MCF 10A (cell line): ENCODE measurements at places on chromosomes 7 and 10. TPM values are rescaled to one million over a fixed set of nuclear protein-coding genes. Genes with fewer than 3 reads are reported as not detected.

Gene IGF2BP3
- 27.0 and 29.8 TPM in 2 replicates for total RNA-seq

Gene AGAP3
- 95.6 and 138 TPM in 2 replicates for total RNA-seq

Gene EGR2
- 0.25 and 1.0 TPM in 2 replicates for total RNA-seq

Gene KAT6B
- 16.4 and 18.3 TPM in 2 replicates for total RNA-seq

Gene LEP
- not detected in 2 replicates for total RNA-seq

Gene PWWP2B
- 10.0 and 13.0 TPM in 2 replicates for total RNA-seq
